Omental fat pad (tissue), 4 donors: ENCODE measurements at places on chromosomes 6 and 20.

- no peak for DNase-seq
Measured at GRCh38 chr6:131565056-131565455, 8.0 kb upstream of the ARG1 start.

DNA sequence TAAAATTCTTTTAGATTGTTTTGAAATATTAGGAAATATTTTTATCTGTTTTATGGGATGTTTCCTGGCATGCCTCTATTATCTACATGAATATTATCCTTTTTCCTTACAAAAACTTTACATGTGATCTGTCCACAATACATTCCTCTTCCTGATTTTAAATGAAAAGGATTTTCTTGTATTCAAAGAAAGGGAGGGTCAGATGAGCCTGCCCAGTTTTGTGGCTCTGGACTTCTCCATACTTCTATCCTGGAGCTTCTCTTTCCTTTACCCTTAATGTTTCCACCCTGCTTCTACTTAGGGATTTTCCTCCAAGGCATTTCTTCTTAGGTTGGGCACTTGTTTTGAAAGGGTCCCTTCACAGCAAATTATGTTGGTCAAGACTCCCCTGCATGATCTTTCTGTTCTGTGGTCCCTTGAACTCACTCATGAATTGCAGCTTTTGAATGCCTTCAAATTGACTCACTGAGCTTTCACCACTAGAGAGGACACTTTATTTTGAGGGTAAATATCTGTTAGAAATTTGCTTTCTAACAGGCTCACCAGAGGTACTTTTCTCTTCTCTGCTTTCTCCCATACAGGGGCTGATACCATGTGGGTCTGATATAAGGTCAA, 104.9 kb downstream of the CENPW start:
- no peak for DNase-seq

DNA sequence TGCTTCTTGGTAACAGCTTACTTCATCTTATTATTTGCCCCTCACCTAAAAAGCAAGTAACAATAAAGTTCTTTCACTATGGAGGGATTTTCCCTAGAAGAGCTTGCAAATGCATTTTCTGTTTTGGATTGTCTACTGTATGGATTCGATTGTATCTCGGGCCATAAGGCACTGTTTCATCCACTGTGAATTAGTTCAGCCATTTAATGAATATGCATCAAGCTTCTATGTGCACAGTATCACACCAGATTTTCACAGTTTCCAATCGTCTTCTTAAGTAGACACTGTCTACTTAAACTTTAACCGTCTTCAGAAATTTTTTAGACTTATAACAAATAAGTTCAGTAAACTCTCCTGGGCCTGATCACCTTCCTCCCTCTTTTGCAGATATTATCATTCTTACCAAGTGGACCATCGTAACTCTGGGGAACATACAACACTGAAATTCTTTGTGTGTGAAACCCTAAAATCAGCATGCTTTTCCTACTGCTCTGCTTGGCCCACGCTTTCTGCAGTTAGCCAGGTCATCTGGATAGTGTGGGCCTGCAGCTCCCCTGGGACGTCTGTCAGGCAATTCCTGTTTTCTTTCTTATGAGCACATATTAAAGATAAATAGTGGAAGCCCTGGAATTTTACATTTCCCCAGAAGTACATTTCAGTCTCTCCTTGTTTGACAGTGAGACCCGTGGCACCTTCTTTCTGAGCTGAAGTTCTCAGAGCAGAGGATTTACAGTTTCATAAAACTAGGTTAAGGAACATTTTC, 136.5 kb upstream of the PDE10A start:
- no peak for DNase-seq

DNA sequence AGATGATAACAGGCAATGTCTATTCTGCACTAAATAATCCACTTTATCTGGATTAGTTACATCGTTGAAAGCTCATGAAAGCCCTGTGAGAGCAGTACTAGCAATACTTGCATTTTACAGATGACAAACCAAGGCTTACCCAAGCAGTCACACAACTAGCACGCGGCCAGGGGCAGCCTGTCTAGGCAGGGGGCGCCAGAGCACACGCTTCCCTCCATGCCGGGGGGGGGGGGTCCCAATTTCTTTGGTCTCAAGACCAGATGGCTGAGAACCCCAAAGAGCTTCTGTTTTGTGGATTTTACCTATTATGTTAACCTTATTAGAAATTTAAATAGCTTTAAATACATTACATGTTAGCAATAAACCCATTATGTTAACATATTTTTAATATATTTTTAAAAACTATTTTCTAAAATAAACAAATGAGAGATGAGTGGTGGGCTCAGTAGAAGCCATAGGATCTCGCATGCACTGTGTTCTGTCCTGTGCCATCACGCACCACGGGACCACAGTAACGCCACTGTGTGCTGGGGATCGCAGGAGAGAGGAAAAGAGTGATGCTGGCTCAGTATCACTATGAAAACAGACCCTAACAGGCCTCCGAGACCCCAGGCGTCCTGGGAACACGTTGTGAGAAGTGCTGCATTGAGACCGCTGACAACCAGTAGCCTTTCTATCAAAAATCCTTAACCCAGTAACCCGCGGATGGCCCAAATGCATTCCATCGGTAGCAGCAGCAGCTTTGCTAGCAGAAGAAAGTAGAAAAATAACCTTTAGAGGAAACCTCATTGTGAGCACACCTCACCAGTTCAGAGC, 5.3 kb upstream of the PRR18 start:
- DNase-seq: no peak

GRCh38 chr20:36988494-36988966, 37.0 kb upstream of the SAMHD1 start:
- DNase-seq: no peak

DNA sequence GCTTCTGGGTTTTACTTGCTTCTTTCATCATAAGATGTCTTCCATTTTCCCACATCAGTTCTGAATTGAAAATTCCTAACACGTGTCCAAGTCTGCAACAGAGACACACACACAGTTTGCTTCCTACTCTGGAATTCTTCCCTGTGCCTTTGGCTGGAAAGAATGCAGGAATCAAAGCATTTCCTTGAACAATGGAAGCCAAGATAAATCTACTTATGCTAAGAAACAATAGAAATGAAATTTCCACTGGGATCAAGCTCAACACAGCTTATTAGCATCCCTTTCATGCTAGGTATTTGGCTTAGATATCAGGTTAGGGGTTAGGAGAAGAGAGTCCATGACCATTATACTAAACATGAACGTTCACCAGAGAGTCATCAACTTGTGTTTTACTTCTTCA, 101.1 kb upstream of the SCAF8 start:
- DNase-seq: no peak

DNA sequence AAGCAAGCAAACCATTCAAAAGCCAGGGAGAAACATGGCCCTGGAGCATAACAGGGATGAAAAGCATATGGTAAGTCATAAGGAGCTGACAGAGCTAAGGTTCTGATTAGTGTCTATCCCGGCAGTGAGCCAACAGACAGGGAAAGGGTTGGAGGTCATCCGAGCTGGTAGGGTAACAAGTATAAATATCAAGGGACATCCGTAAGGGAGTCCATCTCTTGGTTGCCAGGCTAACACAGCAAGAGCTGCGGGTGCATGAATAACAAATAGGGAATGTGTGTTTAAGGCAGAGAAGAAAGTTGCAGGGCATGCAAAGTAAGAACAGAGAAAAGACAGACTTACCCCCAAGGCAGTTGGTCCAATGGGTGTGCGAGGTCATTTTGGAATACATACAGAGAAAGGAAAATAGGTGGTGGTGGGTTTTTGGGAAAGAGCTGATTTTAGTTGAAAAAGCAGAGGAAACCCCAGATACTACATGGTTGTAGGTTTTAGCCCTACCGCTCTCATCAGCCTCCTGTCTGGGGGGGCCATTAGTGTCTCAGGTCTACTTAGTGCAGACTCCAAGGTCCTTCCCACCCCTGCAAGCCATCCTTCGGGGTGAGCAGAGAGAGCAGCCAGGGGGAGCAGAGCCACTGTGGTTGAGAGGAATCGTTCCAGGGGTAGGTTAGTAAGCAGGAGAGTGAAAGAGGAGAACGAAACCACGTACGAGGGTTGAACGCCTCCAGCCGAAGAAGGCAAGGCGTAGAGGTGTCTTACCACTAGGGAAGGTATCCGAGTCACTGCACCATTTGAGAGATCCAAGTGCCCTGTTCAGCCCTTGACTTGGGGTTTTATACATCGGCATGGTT, at the start of gene ERVFRD-1:
Gene ERVFRD-1, minus strand, starts transcription at position 805 of the 848 bp plus-strand sequence. CDS start 6,415 bp downstream, outside the sequence.
- no peak for DNase-seq

DNA sequence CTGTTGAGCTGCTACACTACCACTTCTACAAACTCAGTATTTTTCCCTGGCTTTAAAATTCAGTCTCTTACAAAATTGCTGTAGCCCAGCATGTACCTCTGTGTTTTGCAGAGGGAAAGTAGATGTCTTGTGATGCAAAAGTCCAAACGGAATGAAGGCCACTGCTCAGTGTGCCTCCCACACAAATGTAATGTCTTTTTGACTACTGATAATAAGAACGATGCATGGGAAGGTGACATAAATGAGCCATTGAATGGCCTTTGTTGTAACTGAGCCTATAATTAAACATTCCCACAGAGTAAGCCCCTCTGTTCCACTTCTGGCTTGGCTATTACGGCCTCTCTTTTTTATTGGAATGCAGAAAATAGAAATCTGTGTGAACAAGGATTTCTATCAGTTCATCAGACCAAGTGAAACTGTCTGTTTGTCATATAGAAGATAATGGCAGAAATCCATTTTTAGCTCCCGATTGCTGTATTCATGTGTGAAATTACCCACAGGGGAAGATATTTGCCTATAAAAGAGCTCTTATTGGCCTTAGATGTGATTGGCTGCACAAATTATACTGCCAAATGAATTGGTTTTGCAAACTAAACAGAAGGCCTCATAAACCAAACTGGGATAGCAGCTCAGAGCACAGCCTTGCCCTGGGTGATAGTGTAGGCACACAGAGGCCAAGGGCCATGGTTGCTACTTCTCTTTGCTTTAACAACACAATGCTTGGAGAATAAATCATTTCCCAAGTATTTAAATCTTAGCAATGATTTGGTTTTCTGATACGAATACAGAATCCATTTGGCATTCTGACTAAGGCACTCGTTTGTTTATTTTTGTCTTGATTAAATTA, 241.5 kb upstream of the PLN start:
- no peak for DNase-seq

DNA sequence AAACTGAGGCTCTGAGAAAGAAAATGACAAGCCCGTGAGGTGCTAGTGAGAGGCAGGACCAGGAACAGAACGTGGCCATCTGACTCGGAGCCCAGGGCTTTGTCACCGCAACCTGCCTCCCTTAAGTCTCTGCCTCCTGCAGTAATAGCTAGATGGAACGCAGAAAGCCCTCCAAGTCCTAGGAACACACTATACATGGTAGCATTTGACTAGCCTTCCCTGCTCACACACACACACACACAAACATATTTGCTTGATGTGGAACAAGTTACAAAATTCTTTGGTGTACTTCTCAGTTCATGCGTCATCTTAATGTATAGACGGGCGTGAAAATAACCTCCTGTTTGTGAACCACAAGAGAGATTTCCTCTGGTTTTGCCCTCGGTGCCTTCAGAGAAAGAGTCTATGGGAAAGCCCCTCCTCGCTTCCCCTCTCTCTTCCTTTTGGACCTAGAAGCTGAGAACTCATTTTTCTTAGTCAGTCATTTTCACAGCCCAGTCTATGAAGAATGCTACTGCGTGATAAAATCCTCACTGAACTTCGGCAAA, 38.8 kb downstream of the C6orf52 start:
- no peak for DNase-seq

DNA sequence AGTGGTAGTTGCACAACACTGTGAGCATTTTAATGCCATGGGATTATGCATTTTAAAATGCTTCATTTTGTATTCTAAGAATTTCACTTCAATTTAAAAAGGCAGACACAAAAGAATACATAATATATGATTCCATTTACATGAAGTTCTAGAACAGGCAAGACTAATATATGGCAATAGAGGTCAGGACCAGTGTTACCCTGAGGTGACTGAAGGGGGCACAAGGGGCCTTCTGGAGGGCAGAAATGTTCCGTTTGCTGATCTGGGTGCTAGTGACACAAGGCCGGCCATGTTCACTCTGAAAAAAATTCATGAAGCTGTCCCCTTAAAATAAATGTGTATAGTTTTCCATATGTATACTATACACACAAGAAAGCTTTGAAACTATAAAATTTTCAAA, 28.5 kb downstream of the TASP1 start:
- DNase-seq: no peak

GRCh38 chr6:165766457-165766856, 103.4 kb upstream of the PDE10A start:
- DNase-seq: no peak

DNA sequence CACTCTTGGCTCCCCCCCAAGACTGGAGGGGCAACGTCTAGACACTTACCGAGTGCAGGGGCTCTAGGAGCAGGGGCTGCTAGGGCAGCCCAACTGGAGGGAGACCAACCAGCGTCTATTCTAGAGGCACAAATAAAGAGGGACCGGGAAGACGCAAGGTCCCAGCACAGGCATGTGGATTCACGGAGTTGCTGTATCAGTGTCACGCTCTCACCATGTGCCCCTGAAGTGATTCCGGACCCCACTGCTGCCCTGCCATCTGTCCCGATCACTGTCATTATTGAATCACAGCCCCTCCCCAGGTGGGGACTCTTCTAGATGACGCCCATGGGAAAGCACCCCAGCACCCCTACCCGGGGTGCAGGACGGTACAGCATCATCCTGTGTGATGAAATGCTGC, 54.2 kb downstream of the RAMACL start:
- DNase-seq: no peak
